ENCODE measurements at places on chromosomes 7 and 10.

GRCh38 chr10:119642556-119643111 is 8.5 kb upstream of the BAG3 start:
- no peak for DNase-seq

- DNase-seq: no peak
Measured at GRCh38 chr7:8154272-8154671, 107.7 kb downstream of the ICA1 start.

DNA sequence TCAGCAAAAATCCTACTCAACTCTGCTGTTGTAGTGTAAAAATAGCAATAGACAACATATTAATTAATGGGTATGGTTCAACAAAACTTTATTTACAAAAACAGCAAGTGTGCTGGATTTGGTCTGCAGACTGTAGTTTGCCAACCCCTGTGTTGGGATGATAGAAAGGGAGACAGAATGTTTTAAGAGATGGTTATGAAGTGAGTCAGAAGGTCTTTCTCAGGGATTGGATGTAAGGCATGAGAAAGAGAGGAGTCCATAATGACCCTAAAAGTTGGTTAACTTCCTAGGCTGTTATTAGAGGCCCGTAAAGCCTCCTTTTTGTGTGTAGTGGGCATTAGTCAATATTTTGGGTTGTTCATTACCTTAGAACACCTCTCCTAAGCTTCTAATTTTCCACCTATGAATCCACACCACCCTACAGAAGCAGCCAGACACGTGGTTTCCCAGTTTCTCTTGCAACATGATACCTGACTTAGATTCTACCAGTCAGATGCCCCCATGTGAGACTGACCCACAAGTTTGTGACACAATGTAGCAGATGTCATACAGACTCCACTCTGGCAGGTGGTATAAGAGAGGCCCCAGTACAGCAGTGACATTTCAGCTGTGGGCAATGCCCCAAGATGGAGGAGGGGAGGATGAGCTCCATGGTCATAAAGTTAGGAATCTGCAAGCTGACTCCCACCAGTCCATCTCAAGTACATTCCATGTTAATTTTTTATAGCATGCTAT is 1015.6 kb downstream of the KCNMA1 start:
- DNase-seq: no peak

DNA sequence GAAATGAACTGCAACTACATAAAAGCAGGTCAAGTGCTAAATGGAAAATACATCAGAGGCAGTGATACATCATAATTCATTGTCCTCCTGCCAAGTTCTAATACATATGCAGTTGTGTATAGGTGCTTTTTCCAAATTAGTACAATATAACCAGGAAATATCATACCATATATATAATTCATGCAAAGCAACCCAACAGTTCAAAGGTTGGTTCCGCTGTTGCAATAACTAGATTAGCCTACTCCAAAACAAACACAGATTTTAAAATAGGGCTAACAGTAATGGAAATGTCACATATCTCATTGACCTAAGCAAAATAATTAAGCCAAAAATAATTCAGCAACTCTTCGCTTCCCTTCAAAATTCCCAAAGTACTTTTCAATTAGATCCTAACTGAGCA is 88.9 kb upstream of the NEBL start:
- DNase-seq: no peak

GRCh38 chr7:25260862-25261494 is 32.7 kb upstream of the NPVF start:
- DNase-seq: no peak

GRCh38 chr7:65441010-65441409 is 67.4 kb downstream of the ZNF92 start:
- no peak for DNase-seq

GRCh38 chr7:68929781-68930261 is 668.5 kb upstream of the AUTS2 start:
- DNase-seq: no peak

DNA sequence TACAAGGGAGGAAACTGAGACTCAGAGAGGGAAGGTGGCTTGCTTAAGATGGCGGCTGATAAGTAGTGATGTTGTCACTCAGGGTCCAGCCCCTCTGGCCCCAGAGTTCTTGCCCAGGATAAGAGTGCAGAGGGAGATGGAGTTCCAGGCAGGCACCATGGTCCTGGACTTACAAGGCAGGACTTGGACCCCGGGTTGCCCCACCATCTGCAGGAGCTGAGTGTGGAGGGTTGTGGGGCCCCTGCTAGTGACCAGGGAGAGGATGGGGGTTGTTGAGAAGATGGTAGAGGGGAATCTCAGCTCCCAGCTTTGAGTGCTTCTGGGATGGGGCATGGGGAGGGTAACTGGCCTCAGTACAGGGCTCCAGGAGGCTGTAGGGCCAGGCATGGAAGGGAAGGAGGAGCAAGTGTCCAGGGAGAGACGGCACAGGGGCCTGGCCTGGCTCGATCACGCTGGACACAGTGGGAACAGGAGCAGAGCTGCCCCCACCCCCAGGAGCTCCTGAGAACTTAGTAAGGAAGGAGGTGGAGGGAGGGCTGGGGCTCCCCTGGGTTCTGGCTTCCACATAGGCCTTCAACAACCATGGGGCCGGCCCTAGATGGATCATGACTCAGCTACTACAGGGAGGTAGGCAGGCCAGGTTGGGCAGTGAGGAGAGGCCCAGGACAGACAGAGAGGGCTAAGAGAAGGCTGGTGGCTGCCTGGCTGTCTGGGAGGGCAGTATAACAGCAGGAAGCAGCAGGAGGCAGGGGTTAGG is 28.2 kb downstream of the PPIF start:
- no peak for DNase-seq

DNA sequence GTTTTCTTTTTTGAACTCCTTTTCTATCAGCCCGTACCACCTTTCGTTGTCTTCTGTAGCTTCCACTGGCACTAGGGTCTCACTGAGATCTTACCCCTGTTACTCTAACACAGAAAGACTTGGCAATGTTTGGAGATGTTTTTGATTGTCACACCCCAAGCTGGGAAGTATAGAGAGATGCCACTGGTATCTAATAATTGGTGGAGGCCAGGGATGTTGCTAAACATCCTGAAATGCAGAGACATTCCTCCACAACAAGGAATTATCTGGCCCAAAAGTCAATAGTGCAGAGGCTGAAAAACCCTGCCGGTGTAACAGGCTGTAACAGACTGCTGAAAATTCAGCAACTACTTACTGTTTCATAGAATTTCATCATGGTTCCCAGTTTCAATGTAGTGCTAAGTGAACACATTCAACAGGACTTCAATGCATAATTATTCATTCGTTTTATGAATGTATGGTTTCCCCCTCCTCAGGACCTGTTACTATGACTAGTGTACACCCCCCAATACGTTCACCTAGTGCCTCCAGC is 115.9 kb downstream of the TRIM24 start:
- no peak for DNase-seq

GRCh38 chr10:78277314-78278057 is 243.8 kb downstream of the RPS24 start:
- DNase-seq: no peak

DNA sequence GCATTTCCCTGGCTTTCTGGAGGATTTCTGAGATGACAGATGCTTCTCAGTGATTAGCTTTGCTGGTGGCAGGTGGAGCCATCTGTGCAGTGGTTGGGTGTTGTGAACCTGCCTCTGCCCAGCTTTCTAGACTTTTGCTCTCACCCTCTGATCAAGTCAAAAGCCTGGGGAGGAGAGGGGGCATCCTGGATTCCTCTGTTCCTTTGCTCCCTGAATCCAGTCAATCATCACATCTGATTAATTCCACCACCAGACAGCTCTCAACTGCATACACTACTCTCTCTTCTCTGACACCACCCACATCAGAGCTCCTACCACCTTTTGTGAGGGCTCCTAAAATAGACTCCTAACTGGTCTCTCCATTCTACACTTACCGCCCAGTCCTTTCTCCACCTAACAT is 283.5 kb downstream of the WDR11 start:
- no peak for DNase-seq

DNA sequence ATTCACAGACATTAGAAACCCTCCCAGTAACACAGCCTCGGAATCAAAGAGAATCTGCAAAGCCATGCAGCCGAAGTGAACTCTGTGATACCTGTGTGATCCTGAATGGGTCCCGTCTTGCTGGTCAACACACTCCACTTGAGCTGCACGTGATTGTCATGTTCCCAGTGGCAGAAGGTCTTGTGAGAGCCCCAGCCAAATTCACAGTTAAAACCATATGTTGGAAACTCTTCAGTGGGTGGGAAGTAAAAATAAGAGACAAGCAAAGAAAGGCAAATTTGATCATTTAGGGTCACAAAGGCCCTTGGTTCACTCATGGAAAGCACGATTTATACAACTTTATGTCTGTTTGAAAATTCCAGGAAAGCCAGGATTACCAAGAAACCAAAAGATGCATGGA is 142.3 kb downstream of the NRP1 start:
- DNase-seq: no peak

- DNase-seq: no peak
Measured at GRCh38 chr10:55351431-55351830, 550.4 kb upstream of the PCDH15 start.

DNA sequence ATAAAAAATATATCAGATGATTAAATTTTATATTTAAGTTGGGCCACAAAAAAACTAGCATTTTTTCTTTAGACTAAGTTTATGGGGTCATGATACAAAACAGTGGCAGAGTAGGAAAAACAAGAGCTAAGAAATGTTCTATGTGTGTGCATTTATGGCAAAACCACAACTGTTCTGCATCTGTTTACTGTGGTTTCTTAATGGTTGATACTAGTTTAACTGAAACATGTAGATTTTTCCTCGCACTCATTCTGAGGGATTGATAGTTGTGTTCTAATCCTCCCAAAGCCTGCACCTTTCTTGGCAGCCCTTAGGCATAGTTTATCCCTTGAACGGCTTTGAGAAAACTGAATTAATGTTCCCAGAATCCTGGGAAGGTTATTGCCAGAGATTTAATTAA is 66.6 kb upstream of the PHYHIPL start:
- no peak for DNase-seq

DNA sequence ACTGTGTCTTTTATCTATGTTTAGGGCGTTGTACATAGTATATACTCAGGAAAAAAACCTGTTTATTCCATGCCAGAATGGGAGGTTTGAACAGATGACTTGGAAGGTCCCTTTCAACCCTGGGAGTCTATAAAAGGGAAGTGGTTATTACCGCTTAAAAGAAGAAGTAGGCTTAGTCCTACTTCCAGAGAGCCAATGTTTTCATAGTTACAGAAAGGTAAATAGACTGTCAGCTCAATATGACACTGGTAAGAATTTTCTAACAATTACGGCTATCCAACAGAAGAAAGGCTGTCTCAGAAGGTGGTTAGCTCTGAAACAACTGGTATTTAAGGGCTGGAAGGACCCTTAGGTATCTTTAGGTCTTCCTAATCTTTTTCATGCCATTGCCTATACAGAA is 1.1 kb upstream of the TFAM start:
- no peak for DNase-seq

DNA sequence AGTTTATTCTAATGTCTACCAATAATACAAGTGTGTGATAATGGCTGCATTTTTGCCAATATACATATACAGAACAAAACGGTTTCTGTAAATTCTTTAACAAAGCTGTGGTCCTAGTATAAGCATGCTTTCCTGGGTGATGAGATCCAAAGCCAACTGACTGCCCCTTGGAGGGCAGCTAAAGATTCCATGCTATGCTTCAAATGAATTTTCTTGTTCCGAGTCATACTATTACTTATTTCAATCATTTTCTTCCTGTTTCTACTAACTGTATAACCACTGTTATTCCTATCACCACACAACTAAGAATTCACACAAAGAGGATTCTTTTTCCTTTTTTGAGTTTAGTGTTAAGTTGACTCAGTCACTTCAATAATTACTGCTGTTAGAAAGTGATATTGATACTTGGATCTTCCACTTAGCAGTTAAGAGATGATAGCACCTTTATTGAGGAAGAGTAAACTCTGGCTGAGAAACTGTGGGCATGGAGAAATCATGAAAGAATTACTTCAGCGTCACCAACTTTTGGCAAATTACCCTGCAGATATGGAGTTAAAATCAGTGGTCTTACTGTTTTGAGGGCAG is 197.5 kb downstream of the ARL4A start:
- no peak for DNase-seq

DNA sequence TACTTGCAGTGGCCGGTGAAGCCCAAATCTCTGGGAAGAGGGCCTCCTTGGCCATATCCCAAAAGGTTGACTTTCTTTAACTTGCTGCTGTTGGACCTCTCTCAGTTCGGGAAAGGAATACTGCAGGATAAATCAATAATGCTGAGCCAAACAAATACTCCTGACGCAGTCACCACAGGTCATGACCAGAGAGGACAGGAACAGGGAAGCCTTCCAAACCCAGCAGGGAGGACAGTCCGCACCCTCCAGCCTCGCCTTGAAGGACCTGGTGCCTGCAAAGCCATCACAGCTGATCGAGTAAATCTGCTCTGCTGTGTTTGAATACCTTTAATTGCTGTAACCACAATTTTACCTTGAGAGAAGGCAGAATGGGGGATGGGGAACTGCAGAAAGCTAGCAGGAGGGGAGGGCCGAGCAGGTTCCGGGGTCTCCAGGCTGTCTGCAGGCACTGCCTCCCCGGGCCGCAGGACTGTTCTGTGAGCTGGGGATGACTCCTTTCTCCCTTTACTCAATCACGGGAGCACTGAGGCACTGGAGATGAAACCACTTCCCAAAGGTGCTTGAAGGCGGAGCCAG is 20.8 kb upstream of the INSIG1 start:
- DNase-seq: no peak

GRCh38 chr10:78935697-78936407 is 132.9 kb upstream of the ZMIZ1 start:
- no peak for DNase-seq

GRCh38 chr7:64874562-64875250 is 28.4 kb upstream of the ZNF273 start:
- no peak for DNase-seq

- no peak for DNase-seq
Measured at GRCh38 chr10:71525721-71526120, 129.0 kb downstream of the CDH23 start.

- DNase-seq: no peak
Measured at GRCh38 chr7:115676080-115676479, 354.5 kb downstream of the TFEC start.

- no peak for DNase-seq
Measured at GRCh38 chr7:44261240-44261639, 60.5 kb downstream of the YKT6 start.

DNA sequence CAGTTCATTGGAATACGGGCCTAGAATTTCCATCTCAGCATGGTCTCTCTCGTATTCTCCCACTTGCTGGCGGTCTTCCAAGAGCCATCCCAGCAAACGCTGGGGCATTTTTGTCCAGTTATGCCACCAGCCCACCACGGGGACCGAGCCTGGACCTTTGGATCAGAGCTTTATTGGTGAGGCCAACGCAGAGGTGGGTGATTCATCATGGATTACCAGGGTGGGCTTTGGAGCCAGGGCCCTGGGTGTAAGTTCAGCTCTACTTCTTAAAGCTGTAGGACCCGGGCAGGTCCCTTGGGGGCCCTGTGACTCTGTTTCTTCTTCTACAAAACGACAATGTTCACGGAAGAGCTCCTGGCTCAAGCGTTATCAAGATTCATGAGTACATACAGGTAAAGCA is 22.7 kb upstream of the PITRM1 start:
- no peak for DNase-seq

All from right renal pelvis (tissue), 4 donors.